ENCODE measurements at places on chromosomes 7 and 10.

- DNase-seq: no peak
Observed at GRCh38 chr10:124042656-124043309, 50.6 kb downstream of the CHST15 start.

- DNase-seq: peak; percentile 42
Observed at GRCh38 chr7:158355456-158356065, 232.1 kb downstream of the PTPRN2 start.

- no peak for DNase-seq
Observed at GRCh38 chr7:155122831-155123230, 52.7 kb downstream of the HTR5A start.

DNA sequence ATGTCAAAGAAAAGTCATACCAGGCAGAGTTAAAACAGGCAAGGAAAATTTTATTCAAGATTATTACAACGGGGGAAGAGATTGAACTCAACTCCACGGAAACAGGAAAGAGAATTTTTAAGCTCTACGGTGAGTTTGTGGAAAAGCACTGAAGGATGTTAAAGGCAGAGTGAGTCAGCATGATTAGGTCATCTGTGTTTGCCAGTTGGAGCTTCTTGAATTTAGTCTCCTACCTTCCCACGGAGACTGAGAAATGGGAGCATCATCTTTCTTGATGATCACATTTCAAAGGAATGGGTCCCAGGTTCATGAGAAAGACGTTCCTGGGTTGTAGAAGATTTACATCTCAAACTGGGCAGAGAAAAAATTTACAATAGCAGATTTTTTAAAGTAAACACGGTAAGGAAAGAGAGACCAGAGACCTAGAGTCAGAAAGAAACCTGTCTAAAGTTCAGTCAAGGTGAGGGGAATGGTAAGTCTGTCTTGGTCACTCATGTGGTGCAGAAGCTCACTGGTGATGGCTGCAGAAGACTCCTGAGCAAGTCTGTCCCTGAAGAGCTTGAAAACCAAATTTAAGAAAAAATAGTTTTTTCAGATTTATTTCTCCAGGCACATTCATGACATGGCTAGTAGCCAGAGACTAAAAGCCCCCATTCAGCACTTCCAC lies 516.9 kb upstream of the LRRN3 start:
- no peak for DNase-seq

DNA sequence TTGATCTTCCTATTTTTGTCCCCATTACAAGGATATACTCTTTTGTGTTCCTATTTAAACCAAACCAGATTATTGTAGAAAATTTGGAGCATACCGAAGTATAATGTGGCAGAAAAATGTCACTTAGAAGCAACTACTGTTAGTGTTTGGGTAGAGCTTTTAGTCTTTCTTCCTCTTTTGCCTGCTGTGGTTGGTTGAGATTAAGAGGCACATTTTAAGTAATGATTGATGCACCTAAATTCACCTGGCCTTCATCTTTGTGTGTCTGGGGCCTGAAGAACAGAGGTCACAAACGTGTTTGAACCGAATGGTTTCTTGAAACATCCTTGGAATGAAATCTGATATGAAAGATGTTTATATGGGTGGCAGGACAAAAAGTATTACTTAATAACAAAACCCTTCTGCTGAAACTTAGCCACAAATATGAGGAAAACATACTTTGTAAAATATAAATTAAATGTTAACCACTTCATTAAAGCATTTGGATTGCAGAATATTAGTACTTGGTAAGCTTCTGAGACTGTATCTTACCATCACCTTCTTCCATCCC lies 2.6 kb downstream of the BPGM start:
- no peak for DNase-seq

DNA sequence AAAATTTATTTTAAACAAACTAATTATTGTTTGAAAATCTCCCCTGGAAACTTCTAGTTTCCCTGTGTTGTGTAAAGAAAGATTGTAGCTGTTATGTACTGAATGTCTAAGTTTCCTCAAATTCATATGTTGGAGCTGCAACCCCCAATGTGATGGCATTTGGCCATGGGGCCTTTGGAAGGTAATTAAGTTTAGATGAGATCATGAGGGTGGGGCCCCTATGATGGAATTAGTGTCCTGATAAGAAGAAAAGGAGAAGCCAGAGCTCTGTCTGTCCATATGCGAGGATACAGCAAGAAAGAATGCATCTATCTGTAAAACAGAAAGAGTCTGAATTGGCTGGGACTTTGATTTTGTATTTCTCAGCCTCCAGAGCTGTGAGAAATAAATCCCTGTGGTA lies 179.5 kb downstream of the STK31 start:
- DNase-seq: no peak

DNA sequence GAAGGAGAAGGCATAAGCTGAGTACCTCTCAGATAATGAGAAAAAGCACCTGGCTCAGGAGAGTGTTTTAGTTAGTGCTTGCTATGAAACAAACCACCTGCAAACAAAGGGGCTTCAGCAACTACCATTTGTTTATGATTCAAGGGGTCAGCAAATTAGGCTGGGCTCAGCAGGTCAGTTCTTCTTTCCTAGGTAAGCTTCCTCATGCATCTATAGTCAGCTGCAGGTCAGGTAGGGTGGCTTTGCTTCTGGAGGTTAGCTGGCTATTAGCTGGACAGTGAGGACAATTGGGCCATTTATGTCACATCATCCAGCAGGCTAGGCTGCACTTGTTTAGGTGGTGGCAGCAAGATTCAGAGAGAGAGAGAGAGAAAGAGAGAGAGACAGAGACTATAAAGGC lies 185.5 kb downstream of the EMX2 start:
- DNase-seq: no peak

- DNase-seq: no peak
Observed at GRCh38 chr10:77686650-77687417, 49.2 kb upstream of the KCNMA1 start.

DNA sequence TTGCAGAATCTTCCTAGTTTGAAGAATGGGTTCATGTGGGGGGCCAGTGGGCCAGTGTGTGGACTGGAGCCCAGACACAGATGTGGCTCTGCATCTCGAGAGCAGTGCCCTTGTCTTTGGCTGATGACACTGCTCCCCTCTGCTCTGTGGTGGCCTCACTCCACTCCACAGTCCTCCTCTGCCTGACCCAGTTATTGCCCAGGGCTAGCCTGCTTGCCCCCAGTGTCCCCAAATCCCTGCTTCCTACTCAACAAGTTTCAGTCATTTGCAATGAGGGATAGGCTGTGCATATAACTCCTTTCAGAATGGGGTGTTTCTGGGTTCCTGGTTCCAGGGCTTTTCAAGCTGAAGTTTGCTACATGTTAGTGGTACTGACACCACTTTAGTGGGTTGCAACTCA lies 177.5 kb downstream of the SNX10 start:
- no peak for DNase-seq

DNA sequence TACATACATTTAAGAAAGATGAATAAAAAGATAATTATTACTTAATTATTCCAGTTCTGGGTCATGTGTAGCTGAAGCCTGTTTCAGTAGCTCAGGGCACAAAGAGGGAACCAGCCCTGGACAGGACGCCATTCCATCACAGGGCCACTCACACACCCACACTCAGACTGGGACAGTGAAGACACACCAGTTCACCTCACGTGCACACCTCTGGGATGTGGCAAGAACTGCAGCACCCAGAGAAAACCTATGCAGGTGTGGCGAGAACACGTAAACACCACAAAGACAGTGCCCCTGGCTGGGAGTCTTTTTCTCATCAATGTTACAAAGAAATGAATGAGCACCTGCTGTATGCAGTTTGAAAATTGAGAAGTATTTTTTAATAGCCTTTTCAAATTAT lies 1.6 kb upstream of the IDI1 start:
- DNase-seq: no peak

DNA sequence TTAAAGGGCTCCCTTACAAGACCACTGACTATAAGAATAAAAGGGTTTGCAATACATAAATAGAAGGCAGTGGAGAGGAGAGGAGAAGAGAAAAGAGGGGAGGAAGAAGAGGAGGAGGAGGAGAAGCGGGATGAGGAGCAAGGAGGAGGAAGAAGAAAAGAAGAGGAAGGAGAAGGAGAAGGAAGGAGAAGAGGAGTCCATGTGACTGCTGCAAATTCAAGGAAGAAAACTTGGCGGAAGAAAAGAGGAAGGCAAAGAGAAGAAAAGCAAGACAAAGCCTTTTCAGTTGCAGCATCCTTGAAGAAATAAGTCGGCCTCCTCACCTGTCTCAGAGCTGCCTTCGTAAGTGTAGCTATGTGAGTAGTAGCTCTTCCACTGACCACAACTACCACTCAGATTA lies 22.6 kb downstream of the ASAH2 start:
- no peak for DNase-seq

- DNase-seq: peak; percentile 60
Observed at GRCh38 chr10:68330852-68331454, 911 bp upstream of the HNRNPH3 start.

GRCh38 chr10:29860166-29860565 lies 199.2 kb downstream of the JCAD start:
- DNase-seq: no peak

- peak; percentile 67 for DNase-seq
Observed at GRCh38 chr7:98619450-98620321, 2.6 kb downstream of the NPTX2 start.

GRCh38 chr10:11191678-11192077 lies 174.0 kb downstream of the CELF2 start:
- no peak for DNase-seq

DNA sequence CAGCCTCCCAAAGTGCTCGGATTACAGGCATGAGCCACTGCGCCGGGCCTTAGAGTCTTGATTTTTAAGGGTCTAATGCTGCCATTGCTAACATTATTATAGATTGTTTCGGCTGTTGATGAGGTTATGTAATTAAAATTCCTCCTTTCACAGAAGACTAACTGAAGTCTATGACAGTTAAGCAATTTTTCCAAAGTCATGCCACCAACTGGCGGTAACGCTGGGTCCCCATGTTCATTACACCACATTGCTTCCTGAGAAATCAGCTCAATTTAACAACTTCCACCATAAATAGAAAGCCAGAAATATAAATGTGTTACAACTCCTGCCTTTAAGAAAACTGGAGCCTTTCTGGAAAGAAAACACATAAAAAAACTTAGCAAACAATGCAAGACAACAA lies 3.5 kb downstream of the ERLIN1 start:
- no peak for DNase-seq

GRCh38 chr7:1704811-1705738 lies 35.0 kb downstream of the ELFN1 start:
- DNase-seq: no peak

DNA sequence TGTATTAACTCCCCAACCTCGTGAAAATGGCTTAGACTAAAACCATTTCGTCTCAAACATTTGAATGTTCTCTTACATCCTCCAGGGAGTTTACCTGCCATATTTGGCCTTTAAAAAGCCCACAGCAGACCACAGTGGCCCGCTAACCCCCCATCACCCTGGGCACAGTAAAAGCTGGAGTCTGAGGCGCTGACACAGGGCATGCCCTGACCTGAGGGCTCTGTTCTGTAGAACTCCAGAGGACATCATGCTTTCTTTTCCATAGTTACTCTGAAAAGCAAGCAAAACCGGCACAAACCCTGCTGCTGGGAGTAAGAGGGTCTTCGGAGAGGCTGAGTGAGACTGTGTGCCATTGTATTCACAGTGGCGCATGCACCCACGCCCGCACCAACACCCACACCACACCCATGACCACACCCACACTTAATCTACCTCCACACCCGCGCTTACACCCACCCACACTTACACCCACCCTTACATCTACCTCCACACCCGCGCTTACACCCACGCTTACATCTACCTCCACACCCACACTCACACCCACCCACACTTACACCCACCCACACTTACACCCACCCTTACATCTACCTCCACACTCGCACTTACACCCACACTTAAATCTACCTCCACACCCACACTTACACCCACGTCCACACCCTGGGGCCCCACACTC lies 32.1 kb downstream of the LRRC27 start:
- no peak for DNase-seq

GRCh38 chr7:24717694-24718320 lies 39.5 kb downstream of the GSDME start:
- DNase-seq: no peak

GRCh38 chr7:123865517-123866117 lies 20.6 kb downstream of the HYAL4 start:
- DNase-seq: peak; percentile 89

- DNase-seq: no peak
Observed at GRCh38 chr7:111588065-111588433, 25.8 kb upstream of the IMMP2L start.

GRCh38 chr7:45215601-45216062 lies 58.0 kb downstream of the RAMP3 start:
- DNase-seq: peak; percentile 81

GRCh38 chr10:97332591-97333350 lies 1.8 kb downstream of the FRAT2 start:
- peak; percentile 5 for DNase-seq

DNA sequence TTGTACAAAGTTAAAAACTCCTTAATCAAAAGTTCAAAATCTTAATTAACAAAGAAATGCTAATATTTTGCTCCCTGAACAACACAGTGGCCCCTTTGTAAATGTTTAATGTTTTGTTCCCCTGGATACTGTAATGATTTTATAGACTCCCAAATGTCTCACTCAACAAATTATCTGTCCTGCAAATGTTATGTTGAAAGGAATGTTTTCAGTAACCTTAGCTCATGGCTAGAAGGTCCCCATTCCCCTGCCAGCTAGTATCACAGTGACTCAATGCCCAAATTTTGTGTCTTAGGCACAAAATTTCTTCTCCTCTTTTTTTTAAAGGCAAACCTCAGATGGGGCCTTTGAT lies 298.9 kb downstream of the ELMO1 start:
- DNase-seq: no peak

DNA sequence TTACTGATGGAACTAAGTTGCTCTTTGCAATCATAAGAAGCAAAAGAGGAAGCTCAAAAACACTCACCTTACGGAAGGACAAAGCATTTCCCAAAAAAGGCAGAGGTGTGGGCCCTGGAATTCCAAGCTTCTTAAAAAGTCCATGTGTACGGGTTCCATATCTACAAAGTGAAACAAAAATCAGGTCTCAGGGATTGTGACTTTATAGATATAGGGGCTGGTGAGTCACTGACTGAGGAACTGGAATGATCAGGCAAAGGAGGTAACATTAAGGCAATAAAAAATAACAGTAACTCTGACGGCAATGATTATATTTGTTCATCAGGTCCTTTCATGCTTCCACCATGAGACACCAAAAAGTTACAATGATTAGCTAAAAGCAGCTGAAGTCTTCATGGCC lies 4.0 kb downstream of the CYP3A7 start:
- DNase-seq: no peak
